ENCODE measurements at places on chromosomes 1 and 21.

DNA sequence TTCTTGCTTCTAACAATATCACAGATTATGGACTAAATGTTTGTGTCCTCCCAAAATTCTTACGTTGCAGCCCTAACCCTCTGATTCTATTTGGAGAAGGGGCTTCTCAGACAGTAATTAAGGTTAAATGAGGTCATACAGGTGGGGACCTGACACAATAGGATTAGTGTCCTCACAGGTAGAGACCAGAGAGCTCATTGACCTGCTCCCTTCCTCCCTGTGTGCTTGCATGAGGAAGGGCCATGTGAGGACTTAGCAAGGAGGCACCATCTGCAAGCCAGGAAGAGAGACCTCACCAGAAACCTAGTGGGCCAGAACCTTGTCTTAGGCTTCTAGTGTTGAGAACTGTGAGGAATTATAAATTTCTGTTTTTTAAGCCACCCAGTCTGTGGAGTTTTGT, 322.6 kb downstream of the SMYD3 start:
- DNase-seq: no peak

DNA sequence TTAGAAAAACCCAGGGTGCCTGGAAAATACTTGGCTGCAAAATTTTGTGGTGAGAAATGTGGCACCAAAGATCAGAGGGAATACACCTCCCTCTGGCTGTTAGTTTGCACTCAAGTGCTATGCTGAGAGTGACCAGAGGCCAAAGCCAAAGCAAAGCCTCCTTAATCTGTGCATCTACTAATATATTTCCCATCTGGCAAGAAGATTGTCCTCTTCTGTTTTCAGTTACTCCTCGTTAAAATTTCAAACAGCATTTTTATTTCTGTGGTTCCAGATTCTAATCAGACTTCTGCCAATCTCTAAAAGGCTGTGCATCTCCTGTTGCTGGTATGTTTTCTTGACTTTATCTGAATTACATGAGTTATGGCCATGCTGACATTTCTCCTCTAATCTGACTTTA, 327.4 kb downstream of the TBX15 start:
- DNase-seq: no peak

- no peak for DNase-seq
These were observed 40.0 kb downstream of the EPHB2 start for GRCh38 chr1:22750685-22751051.

- no peak for DNase-seq
These were observed 128.4 kb upstream of the CAMK1G start for GRCh38 chr1:209455145-209455544.

GRCh38 chr1:170669586-170670530, 5.9 kb downstream of the PRRX1 start:
- DNase-seq: no peak

DNA sequence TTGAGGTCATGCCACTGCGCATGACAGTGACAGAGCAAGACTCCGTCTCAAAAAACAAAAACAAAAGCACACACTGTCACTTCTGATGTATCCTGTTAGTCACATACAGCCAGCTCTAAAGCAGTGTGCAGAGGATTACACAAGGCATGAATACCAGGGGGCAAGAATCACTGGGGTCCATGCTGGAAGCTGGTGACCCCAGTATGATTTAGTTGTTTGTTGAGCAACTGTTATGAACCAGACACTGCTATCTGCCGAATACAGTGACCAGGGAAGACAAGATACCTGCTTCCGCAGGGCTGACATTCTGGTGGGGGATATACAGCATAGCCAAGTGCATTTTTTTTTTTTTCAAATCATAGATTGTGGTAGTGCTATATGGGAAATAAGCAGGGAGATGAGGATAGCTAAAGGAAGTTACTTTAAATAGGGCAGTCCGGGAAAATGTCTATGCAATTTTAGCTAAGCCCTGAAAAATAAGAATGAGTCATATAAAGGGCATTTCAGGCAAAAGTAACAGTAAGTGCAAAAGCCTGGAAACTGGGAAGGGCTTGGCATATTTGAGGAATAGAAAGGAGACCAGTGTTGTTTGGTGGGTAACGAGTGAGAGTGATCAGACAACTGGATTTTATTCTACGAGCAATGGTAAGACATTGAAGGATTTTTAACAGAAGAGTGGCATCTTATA, 69.7 kb downstream of the ADSS2 start:
- DNase-seq: no peak

DNA sequence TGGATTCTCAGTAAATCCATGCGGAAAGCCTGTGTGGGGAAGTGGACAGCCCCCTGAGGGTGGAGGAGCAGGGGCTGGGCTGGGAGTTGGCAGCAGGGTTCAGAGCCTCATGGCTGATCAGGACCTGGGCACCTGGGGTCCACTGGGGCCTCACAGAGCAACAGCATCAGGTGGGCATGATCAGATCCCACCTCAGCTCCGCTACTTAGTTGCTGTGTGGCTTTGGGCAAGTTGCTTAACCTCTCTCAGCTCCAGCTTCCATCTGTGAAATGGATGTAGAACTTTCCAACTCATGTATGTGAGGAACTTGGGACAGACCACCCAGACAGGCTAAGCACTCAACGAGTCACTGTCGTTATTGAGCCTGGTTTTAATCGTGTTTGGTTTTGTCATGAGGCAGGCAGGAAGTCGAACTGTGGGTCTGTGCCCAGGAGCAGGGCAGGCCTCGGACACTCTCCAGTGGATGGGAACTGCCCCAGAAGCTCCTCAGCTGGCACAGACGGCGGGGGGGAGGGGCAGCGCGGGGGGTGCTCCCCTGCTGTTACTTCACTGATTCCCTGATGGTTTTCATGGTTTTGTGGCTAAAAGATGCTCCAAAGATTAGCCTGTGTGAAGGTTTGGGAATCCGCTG, 155.8 kb upstream of the TMEM51 start:
- no peak for DNase-seq

DNA sequence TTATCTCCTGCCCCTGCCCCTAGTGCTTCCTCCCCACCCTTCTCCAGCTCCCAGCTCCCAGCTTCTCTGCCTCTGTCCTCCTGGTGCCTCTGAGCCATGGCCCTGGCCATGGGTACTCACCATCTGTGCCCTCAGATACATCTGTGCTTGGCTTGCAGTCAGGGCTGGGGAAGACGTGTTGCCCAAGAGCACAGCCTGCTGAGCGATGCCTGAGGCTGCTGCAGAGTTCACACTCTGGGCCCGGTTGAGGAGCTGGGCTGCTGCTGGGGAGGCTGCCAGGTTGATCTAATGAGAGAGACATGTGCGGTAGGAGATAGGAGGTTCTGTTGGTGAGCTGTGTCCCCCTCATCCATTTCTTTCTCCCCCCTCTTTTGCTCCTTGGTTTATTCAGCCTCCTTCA, 49.4 kb upstream of the A3GALT2 start:
- DNase-seq: no peak

GRCh38 chr1:172813330-172813729, 154.4 kb downstream of the FASLG start:
- no peak for DNase-seq

- DNase-seq: no peak
These were observed 404.5 kb upstream of the LRRC7 start for GRCh38 chr1:69163241-69163640.

DNA sequence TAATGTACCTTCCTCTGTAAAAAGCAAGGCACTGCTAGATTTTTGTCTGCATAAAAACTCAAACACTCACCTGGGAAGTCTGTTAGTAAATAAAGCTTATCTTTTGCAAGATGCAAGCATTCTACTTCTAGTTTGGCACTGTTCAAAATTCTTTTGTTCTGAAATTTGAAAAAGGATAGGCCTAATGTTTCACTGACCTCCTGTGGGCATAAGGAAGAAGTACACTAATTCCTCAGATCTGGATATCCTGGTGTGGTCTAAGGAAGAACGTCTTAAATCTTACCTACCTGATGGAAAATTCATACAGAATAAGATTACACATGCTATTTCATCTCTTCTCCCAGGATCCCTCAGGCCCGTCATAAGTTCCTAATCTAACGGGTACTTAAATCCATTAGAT, 93.5 kb upstream of the CAMK1G start:
- DNase-seq: no peak

DNA sequence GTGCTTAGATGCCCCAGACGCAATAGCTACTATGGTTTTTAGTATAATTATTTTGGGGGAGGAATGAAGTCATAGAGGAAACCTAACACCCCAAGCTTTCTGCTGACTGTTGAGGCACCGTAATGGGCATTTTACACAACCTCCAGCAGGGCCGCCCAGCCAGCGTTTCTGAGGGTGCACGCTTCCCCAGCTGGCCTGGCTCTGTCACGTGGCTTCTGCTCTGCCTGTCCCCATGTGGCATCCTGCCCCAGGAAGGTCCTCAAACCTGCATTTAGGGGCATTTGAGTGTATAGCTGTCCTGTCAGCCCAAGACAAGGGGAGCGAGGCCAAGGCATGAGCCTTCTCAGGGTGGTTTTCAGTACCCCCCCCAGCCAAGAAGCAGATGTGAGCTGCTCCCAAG, 10.4 kb upstream of the NEK2 start:
- DNase-seq: no peak
